ENCODE measurements at places on chromosomes 1 and 21.

- DNase-seq: no peak
Observed at GRCh38 chr1:175369696-175370095, 177.1 kb upstream of the KIAA0040 start.

DNA sequence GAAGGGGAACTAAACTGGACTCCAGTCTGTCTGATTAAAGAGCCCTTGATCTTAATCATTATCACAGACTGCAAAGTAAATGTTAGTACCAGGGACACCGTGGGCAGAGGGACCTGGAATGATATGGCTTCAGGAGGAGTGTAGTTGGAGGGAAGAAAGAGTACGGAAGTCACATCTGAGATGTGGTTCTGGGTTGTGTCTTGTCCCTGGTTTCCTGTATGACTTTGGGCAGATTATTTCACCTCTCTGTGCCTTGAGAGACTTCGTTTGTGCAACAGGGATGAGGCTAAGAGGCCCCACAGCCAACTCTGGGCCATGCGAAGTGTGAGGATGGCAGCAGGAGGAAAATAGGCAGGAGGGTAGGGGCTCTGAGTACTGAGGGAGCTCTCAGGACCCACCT, 76.1 kb upstream of the SLC2A1 start:
- DNase-seq: no peak

GRCh38 chr1:87386217-87386790, 57.6 kb downstream of the LMO4 start:
- DNase-seq: no peak

- no peak for DNase-seq
Observed at GRCh38 chr1:52634111-52634510, 1.1 kb downstream of the SHISAL2A start.

GRCh38 chr21:14880922-14881321, 183.9 kb downstream of the NRIP1 start:
- no peak for DNase-seq

DNA sequence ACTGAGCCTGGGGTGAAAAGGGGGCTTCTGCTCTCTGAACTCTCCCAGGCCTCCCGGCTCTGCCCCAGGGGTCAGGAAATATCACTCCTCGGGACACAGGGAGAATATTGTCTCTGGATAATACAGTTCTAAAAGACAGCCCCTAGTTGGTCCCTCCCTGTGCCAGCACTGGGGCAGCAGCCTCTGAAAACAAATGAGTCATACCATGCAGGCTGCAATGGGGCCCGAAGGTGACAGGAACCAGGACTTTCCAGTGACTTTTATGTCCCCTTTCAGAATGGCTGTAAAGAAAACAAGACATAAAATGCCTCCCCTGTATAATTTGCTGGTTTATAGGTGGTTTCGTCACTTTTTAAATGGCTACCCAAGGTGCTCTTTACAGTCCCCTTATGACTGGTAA, 360.0 kb downstream of the NPHP4 start:
- DNase-seq: no peak

GRCh38 chr1:165383067-165383466, 26.6 kb upstream of the LMX1A start:
- DNase-seq: no peak

DNA sequence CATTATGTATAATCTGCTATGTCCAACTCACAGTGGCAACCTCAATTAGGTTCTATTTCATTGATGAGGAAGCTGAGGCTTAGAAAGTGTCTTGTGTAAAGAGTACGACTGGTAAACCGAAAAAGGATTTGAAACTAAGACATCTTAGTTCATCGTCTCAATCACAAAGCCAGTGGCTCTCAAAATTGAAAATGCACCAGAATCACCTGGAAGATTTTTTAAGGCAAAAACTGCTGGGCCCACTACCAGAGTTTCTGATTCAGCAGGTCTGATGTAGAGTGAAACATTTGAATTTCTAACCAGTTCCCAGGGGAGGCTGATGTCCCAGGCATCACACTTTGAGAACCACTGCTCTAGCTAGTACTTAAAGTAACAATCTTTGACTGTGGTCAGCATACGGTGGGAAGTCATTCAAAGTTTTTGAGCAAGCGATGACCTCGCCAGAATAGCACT, 5.2 kb upstream of the LRRC53 start:
- DNase-seq: no peak

GRCh38 chr1:1365875-1366698, 7.7 kb upstream of the MXRA8 start:
- DNase-seq: no peak

DNA sequence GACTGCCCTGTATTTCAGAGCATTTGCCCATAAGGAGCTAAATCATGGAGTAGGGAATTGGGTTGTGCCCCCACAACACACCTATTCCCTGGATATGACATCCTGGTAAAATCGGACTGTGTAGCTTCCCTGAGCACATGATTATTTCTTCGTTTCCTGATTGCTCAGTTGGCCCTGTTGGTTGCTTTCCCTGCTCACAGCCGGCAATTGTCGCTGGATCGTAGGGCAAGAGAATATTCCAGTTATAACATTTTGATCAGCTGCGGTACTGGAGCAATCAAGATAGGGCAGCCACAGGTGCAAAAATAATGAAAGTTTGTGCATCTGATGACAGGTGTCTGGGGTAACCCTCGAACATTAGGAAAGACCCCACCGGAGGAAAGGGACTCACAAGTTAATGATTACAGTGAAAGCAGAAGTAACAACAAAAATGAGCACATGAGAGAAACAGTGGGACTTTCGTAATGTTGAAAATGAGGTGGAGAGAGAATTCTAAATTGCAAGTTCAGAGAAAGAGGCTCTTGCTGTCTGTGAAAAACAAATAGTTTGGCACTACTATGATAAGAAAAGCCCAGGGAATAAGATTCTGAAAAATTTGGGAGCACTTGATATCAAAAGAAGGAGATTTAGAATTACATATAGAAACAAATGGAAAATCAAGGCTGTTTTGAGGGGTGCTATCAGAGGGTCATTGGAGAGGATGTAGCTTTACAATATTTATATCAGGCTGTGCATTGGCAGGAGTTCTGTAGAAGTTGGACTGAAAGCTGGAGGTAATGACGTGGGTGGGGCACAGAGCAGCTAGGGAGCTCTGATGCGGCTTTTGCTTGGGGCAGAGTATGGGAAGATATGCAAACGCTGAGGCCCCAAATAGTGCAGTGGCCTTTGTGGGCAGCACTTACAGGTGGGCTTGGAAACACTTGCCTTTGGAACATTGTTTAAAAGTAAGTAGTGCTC, at the start of gene MAB21L3:
TSS of gene MAB21L3 (plus strand) at position 833 of the 957 bp plus-strand sequence. CDS start 1,217 bp downstream, outside the sequence.
- DNase-seq: no peak

GRCh38 chr1:34758751-34759150, 789 bp upstream of the GJB4 start:
- no peak for DNase-seq

GRCh38 chr1:13836136-13836535, 136.1 kb downstream of the PRDM2 start:
- DNase-seq: no peak

- no peak for DNase-seq
Observed at GRCh38 chr1:58136387-58136786, 410.1 kb downstream of the OMA1 start.

DNA sequence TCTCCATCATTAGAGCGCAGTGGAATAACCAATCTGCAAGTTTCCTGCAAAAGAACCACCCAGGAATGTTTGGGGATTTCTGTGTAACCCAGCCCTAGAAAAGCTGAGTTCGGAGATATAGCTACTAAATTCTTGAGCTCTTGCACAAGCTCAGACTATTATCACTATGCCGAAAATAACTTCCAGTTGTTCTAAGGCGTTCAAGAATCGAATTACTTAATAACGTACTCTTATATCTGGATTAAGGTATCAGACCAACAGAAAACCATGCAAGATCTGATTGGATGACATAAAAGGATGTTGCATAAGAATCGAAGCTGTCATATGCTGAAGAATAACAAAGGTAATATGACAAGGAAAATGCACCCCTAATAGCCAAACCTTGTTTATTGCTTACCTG, 7.5 kb upstream of the LAMC2 start:
- no peak for DNase-seq
